ENCODE measurements at places on chromosomes 3 and 15.

GRCh38 chr3:157081626-157082210 lies 78.2 kb downstream of the CCNL1 start:
- DNase-seq = peak; percentile 85

- DNase-seq = no peak
Measured at GRCh38 chr3:43766672-43767465, 76.1 kb downstream of the ABHD5 start.

DNA sequence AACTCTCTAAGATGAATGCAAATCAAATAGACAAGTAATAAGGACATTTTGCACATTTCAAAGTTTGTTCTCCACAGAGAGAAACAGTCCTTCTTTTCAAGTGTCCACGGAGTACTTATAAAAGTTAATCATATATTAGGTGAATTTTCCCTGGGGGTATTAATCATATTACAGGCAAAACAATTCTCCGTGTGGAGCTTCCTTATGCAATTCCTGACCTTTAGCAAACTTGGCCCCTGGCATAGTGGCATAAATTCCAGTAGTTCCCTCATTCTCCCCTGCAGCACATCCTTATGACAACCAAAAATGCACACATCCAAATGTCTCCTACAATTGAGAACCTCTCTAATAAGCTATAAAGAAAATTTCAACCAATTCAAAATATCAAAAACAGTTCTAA lies 34.4 kb downstream of the FSIP1 start:
- no peak for DNase-seq

DNA sequence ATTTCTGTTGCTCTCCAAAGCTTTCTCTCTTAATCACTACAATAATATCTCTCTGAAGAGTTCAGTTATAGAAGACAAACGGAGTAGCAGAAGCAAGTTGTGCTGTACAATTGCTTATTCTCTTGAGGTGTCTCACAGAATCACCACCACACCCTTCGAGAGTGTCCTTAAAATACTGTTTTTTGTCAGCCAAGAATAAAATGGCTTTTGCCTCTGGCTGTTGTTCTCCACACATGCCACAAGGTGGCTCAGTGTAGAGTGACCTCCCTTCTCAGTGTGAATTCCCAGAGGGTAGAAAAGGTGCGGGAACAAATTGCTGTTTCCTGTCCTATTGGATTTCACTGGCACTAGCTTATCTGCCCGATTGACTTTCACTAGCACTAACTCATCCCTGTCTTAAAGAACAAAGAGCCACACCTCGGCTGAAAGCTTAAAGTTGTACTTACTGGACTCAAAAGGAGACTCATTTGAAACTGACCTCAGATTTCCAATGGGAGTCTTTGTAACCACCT lies 134.2 kb upstream of the SATB1 start:
- DNase-seq = peak; percentile 16

DNA sequence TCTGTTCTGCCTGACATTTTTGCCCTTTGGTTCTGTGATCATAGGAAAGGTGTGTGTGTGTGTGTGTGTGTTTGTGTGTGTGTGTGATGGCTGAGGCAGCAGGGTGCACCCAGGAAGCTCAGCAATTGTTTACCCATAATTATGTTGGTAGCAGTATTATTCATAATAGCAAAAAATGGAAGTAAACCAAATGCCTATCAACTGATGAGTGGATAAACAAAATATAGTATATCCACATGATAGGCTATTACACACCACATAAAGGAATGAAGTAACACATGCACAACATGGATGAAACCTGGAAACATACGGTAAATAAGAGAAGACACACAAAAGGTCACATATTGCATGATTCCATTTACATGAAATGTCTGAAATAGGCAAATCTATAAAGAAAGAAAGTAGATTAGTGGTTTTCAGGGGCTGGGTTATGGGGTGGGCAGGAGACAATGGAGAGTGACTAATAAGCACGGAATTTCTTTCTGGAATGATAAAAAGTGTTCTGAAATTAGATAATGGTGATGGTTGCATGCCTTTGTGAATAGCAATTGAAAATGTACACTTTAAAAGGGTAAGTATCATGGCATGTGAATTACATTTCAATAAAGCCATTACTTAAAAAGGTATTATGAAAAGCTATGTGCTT lies 167.2 kb downstream of the POLR2M start:
- no peak for DNase-seq

- DNase-seq = no peak
Measured at GRCh38 chr3:114223143-114223542, 14.2 kb downstream of the ZNF80 start.

DNA sequence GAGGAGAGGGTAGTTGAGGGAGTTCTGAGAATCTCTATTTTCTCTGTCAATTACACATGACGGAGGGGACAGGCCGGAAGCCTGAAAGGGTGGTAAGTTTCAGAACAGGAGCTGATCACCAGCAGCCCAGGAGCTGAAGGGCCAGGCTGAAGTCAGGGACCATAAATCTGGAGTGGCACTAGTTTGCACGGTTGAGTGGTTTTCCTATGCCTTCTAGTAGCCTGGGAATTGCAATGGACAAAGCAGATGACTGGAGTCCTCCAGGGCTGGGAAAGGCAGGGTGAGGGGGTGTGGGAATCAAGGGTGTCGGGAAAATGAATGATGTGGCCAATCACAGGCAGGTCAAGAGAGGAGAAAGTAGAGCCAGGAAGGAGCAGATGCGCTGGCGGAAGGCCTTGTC lies 72.5 kb downstream of the MAGEF1 start:
- DNase-seq = no peak

- DNase-seq = no peak
Measured at GRCh38 chr15:27448986-27449385, 478.0 kb downstream of the GABRG3 start.

DNA sequence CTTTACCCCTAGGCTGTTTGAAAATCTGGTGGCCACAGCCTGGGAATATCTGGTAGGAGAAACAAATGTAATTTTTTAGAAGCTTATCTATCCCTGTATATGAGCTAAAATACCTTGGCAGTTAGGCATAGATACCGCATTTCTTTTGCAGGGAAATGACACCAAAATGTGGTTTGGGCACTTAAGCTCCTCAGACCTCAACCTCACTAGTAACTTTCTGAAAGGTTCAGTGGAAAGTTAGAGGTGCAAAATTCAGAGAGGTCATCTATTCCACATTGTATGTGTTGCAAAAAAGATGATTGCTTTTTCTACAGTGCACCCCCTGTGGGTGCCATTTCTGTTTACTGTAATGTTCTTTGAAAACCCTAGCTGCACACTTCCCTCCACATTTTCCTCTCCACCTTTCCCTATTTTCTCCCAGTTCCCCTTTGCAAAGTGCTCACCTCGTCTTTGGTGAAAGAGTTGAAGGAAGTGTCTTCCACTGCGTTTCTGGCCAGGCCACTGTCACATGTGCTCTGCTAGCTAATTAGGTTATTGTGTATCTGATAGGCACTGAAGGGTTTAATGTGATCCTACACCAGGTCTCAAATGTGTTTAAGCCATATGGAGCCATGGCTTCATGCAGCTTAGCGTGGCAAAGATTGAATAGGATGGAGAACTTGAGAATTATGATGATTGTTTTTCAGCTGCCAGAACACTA lies 1.3 kb downstream of the SACM1L start:
- no peak for DNase-seq

DNA sequence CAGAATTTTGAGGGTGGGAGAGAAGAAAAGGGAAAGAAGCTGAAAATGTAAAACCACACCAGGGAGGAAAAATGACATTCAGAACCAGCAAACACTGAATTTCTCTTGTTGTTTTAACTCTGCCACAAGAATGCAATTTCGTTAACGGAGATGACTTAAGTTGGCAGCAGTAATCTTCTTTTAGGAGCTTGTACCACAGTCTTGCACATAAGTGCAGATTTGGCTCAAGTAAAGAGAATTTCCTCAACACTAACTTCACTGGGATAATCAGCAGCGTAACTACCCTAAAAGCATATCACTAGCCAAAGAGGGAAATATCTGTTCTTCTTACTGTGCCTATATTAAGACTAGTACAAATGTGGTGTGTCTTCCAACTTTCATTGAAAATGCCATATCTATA lies 15.5 kb downstream of the GREM1 start:
- DNase-seq = no peak

DNA sequence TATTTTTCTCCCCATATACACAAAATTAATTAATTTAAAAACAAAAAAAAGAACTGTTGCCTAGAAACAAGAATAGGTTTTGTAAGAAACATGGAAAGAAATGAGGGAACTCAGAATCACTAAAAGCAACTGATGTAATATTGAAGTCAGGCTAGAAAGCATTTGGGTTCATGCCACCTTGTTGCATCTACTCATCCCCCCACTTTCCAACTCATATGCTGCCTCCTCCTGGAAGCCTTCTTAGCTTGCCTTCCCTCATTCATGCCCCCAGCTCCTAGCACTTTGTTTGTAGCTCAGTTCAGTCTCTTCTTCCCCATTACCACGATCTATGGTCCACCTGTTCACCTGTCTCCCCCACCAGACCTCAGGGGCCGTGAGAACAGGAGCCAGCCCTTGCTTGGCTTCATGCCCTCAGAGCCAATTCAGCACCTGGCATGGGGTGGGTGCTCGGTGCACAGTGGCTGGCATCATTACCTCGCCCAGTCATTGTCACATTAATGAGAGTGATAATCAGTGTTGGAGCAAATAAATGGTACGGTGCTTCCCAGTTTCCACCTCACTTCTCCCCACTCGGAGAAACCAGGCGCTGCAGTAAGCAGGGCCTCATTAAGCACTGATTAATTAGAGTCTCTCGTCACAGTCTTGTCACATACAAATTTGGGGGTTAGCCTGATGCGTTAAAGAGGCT lies 62.4 kb upstream of the SLC6A1 start:
- DNase-seq = no peak

GRCh38 chr3:178325330-178325729 lies 210.9 kb upstream of the KCNMB2 start:
- DNase-seq = no peak

- no peak for DNase-seq
Measured at GRCh38 chr15:70669006-70669602, 94.3 kb downstream of the UACA start.

GRCh38 chr3:59268170-59268569 lies 218.3 kb upstream of the CFAP20DC start:
- no peak for DNase-seq

DNA sequence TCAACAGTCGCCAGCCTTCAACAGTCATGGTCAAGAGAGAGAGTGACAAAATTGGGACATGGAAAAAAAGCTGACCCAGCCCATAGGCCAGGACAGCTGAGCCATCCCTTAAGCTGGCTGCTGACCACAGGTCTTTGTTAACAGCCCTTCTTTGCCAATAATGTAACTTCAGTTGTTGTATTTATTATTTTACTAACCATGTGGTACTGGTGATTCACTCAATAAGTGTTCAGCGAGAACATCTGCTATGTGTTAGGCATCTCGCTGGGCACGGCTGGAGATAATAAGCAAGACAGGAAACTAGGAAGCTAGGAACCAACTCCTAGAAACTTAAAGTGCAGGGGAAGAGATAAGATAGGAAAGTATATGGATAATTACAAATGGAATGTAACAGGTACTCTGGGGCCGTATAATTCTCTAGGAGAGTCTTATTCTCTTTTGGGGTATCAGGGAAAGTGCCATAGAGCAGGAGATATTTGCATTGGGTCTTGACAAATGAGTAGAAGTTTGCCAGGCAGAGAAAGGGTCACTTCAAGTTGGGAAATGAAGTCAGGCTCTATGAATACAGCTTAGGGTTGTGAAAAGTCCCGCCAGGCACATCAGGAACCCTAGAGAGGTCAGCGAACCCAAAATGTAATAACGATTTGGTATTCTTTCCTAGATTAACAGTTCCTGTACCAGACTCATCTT lies 84.0 kb upstream of the TRA2B start:
- no peak for DNase-seq

DNA sequence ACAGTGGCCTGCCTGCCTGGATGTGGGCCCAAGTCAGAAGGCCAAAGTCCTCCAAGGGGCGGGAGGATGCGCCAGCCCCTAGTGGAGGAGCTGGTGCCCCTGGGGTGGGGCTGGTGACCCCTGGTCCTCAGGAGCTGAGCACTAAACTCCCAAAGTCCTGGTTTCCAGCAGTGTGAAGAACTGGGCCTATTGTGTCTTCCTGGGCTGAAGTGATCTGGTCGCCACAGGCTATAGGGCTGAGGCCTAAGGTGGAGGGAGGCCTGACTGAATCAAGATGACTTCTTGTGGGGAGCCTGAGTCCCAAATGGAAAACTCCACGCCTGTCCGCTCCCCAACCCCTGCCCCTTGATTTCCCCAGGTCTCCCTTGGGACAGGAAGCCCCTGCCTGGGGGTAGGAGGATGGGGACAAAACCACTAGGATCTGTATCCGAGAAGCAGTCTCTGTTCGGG lies 753 bp upstream of the FES start:
- no peak for DNase-seq

DNA sequence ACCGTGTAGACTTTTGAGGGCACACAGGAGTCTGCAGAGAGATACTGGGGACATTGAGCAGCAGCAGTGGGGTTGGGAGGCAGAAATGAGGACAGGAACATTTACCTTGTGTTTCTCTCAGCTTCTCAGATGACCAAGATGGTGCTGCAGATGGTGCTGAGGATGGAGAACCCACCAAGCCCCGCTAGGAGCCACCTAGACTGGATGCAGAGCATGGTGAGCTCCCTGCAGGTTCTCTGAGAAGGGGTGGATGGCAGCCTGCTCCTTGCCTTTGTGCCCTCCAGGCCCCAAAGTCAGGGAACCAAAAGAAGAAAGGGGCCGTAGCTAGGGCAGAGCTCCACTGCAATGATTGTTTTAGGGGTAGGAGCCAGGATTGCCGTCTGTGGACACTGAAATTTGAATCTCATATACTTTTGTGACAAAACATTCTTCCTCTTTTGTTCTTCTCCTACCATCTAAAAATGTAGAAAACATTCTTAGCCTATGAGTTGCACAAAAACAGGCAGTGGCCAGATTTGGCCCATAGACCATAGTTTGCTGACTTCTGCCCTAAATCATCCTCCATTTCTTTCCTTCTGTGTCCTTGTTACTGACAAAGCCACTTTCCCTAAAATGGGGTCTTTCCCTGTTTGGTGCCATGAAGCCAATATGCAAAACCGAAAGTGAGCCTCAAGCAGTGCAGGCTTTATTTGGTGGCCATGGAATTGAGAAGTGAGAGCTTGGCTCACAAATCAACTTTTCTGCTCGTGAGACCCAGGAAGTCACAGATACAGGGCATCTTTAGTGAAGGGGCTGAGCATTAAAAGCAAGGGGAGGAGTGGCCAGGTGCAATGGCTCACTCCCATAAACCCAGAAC lies 11.9 kb upstream of the MUC20 start:
- no peak for DNase-seq

DNA sequence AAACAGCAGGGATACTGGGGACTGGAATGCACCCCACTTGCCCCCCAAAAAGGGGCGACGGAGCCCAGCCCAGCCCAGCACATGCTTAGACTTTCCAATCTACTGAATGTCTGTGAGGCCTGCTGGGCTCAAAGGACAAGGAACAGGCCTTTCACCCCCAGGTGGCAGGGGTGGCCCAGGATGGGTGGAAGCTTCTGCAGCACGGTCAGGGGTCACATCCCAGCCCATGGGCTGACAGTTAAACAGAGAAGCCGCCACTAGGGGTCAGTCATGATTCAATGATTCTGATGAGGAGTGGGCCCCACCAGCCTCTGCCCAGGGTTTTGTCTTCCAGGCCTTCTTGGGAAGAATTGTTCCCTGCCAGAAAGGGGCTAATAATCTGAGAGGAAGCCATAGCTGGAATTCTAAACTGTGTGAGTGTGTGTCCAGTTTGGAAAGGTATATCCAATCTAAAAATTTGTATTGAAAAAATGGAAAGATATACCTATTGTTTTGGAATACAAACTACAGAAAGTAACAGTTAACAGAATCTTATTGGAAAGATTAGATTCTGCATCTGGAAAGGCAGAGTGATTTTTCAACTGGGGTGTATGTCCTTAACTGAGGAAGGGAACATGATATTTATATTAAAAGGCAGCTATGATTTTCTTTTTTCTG lies 2.2 kb downstream of the CHRNB4 start:
- peak; percentile 27 for DNase-seq

GRCh38 chr15:52486003-52486996 lies 42.4 kb downstream of the MYO5A start:
- no peak for DNase-seq

Data from activated CD4-positive, alpha-beta T cell treated with anti-CD3 and anti-CD28 coated beads, Interleukin-2, amount 50 U/mL, for 1 hour (primary cell).